Smooth muscle cell of the umbilical artery (primary cell): ENCODE measurements at places on chromosomes 1 and 21. TPM values are rescaled to one million over a fixed set of nuclear protein-coding genes. Genes with fewer than 3 reads are reported as not detected.

The SPRR2B gene
- not detected in 2 replicates for total RNA-seq

The INAVA gene
- 0.18 TPM in 1 of 2 replicates, not detected in the other for total RNA-seq

The TSPEAR gene
- not detected in 2 replicates for total RNA-seq

The IRF6 gene
- total RNA-seq: 0.05 and 0.59 TPM in 2 replicates

The TFAP2E gene
- under 0.01 and 0.42 TPM in 2 replicates for total RNA-seq

The RASAL2 gene
- total RNA-seq: 19.6 and 34.2 TPM in 2 replicates

The TRAF3IP3 gene
- total RNA-seq: not detected in 2 replicates

The HFM1 gene
- total RNA-seq: under 0.01 and 0.23 TPM in 2 replicates

The KIAA0040 gene
- total RNA-seq: 0.05 TPM in 1 of 2 replicates, not detected in the other

The NCF2 gene
- not detected in 2 replicates for total RNA-seq

The USP1 gene
- 10.7 and 24.3 TPM in 2 replicates for total RNA-seq

The RHOU gene
- 2.8 and 11.0 TPM in 2 replicates for total RNA-seq
